ENCODE measurements at places on chromosomes 5 and 9. TPM values are rescaled to one million over a fixed set of nuclear protein-coding genes. Genes with fewer than 3 reads are reported as not detected.

Gene LRRC19
- total RNA-seq, result not detected

Gene SPINK4
- total RNA-seq, result not detected

DNA sequence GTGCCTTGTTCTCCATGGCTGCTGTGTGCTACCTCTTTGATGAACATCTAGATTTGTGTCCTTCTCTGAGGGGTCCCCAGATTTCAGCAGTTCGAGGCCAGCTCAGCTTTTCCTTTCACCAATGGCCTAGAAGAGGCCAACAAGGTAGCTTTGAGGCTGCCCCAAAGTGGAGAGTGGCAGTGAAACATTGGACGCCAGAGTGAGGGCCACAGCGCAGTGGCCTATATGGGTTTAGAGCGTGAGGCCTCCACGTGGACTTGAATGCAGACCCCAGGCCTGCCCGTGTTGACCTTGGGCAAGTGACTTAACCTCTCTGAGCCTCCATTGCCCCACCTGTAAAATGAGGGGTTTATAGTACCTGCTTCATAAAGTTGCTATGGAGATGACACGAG lies 11.8 kb downstream of the MYOZ3 start:
- no peak for DNase-seq

DNA sequence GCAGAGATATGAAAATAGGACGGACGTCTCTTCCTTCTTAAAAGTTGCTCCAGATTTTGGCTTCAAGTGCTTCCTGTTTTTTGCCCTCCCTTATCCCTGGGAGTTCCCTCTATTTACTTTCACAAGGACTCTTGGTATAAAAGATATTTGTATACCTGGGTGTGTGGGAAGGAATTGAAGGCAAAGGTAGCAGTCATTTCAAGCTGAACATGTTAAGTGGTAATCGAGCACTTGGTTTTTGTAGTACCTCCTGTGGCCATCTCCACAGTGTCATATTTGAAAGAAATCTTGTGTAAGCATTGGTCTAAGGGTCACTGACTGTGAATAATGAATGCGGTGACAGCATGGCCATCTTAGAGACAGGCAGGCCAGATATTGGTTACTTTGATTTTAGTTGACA lies 593.6 kb downstream of the MTRR start:
- DNase-seq, result no peak

DNA sequence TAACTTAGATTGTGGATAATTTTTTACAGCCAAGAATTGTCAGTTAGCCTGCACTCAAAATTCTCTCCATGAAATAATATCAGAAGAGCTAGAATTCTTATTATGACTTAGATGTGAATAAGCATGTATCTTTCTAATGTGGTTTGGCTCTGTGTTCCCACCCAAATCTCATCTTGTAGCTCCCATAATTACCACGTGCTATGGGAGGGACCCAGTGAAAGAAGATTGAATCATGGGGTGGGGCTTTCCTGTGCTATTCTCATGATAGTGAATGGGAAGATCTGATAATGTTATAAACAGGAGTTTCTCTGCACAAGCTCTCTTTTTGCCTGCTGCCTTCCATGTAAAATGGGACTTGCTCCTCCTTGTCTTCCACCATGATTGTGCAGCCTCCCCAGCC lies 176.8 kb downstream of the MAT2B start:
- DNase-seq, result no peak

Gene C9orf50
- total RNA-seq, result not detected

GRCh38 chr9:77498891-77499290 lies 149.2 kb downstream of the GNA14 start:
- no peak for DNase-seq

Gene PCDHGB4
- total RNA-seq, result 3.2 TPM

Gene FAM170A
- not detected for total RNA-seq

DNA sequence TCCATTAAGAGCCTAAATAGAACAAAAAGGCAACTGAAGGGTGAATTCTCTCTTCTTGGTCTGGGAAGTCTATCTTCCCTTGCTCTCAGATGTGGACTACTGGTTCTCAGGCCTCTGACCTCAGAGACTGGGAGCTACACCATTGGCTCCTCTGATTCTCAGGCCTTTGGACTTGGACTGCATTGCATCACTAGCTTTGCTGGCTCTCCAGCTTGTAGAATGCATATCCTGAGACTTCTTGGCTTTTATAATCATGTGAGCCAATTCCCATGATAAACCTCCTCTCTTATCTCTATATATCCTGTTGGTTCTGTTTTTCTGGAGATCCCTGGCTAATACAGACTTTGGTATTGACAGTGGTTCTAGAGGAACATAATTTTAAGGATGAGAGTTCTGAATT lies 89.8 kb downstream of the PSAT1 start:
- DNase-seq, result no peak

DNA sequence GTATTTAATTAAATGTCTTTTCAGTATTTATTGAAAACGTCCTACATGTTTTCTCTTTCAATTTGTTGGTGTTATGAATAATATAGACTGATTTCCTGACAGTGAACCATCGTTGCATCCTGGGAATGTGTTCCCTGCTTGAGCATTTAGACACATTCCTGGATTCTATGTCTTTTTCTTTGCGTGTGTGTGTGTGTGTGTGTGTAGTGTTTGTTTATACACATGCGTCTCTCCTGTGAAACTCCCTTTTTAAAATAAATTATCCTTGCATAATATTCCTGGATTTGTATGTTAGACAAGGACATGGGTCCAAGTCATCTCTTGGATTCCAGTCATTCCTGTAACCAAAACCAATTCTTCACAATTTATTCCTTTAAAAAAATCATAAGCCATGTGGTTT lies 153.4 kb downstream of the HSPA4 start:
- no peak for DNase-seq

- DNase-seq, result no peak
Observed at GRCh38 chr9:131986089-131986488, 93.6 kb downstream of the MED27 start.

Gene SREK1
- total RNA-seq, result 51.7 TPM

GRCh38 chr5:57033503-57033902 lies 81.6 kb upstream of the MIER3 start:
- DNase-seq, result no peak

GRCh38 chr9:105127863-105128220 lies 116.6 kb upstream of the SLC44A1 start:
- no peak for DNase-seq

Gene TRIP13
- 1.2 TPM for total RNA-seq
